CD8-positive, alpha-beta T cell (primary cell): ENCODE measurements at places on chromosomes 4 and X.

- DNase-seq: no peak
These were observed 390.7 kb upstream of the ADGRL3 start for GRCh38 chr4:60809486-60809800.

DNA sequence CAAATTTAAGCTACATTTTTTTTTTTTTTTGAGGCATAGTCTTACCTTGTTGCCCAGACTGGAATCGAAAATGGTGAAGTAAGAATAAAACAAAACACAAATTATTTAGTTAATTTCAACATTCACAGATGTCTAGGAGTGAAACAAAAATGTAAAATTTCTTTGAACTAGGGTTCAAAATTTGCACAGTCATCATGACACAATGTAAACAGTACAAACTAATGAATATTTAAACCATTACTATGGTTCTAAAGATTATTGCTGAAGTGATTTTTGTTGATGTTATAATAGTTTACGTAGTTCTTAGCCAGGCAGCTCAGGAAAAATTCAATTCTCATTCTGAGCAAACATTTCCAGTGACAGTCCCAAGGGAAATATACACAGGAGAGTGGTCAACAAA, 633.1 kb downstream of the GRXCR1 start:
- DNase-seq: no peak

DNA sequence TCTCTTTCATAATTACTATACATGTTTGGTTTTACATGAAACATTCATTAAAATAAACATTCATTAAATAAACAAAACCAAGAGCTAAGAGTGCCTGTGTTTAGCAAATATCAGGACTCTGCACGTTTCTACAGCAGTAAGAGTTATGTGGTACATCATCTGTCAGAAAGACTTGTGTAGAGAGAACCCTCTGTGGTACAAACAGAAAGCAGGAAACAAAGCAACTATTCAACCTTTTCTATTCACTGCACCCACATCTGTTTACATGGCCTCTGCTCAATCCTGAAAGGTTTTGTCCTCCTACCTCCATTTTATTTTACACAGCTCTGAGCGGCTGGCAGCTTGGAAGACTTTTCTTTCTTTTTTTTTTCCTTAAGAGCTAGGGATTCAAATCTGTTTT, 90.7 kb upstream of the PCDH18 start:
- no peak for DNase-seq

DNA sequence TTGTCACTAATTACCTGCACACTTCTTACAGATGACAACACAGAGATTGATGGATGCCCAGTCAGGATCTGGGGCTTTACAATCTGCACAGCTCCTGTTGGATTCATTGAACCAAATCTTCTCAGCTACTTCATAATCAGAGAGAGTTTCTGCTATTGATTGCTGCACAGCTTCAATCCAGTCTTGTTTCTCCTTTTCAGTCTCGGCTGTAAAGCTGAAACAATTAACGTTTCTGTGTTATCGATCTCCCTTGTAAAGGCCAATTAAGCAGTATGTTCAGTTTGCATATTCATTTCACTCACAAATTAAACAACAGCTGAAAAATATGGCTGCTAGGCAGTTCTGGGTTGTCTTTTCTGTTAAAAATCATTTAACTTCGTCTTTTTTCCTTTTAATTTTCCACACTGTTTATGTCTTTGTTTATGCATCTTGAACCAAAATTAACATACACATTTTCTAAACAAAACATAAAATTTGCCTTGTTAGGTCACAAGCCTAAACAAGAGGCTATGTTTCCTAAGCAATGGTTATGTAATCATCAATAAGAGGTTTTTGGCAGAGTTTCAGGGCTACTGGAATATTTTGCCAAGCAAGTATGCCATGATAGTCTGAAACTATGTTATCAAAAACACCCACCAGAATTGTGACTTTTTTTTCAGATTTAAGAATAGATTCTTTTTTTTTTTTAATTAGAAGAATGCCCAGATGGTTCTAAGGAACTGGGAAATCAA, 79.2 kb downstream of the ARAP2 start:
- no peak for DNase-seq

DNA sequence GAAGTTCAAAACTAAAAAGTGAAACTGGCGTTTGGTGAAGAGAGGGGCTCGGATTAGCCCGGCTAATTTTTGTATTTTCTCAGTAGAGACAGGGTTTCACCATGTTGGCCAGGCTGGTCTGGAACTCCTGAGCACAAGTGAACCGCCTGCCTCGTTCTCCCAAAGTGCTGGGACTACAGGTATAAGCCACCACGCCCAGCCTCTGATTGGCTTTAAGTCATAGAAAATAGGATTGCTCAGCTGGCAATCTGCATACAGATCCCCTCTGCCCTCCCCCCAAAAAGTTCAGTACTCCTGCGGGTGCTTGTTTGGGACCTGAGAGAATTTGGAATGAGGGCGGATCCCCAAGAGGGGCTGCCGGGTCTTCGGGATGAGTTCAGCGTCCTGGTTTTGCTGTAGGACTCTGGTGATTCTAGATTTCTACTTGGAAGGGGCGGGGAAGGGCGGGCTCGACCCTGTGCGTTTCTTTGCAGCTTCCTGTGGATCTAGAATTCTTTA, 537 bp upstream of the PRKX start:
- no peak for DNase-seq

- no peak for DNase-seq
These were observed 121.6 kb downstream of the ATXN3L start for GRCh38 chrX:13198056-13198761.

DNA sequence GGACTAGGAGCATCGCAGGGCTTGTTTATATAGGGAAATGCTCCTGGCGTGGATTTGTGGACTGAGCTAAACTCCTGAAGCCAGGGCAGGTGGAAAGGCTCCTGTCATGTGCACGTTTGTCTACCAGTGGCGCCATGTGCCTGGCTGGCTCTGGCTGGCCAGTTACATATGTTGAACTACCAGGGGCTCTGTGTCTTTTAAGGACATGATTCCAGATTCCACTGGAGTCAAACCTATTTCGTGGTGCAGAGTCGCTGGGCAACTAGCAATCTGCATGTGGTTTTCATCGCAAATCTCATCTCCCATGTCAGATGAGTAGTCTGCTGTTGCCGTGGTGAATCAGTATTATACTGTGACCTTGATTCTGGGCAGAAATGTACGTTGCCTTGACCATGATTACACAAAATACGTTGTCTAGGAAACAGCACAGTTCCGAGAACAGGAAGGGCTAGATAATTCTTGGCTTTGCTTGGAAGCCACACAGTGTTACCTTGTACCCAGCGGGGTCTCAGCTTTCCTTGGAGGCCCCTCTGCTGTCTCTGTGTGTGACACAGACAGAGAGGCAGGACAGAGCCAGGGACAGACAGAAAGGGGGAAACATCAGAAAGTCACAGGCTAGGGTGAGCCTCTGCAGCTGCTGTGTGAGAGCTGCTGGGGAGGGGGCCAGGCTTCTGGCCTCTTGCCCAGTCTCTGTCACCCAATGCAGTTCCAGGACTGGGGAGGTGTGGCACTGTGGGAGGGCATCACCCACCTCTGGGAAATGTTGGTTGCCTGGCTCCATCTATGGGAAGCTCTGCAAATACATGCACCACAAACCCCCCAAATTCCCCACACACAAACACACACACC, 19.2 kb downstream of the PNMA6E start:
- no peak for DNase-seq

DNA sequence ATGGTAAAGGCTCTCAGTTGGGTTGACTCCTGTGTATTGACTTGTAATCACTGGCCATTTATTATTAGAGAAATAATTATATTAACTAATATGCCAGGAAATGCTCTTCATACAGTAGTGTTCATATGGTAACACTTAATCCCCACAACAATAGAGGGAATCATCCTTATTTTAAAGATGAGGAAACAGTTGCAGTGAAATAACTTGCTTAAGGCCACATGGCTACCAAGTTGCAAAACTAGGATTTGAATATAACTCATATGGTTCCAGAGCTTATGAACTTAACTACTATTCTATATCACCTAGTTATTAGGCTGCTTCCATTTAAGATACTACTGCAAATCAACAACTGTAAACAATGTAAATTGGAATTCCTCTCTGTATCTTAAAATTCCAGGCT, 143.5 kb upstream of the HPGD start:
- DNase-seq: no peak

GRCh38 chr4:142035566-142035965, 399.2 kb downstream of the IL15 start:
- DNase-seq: no peak

DNA sequence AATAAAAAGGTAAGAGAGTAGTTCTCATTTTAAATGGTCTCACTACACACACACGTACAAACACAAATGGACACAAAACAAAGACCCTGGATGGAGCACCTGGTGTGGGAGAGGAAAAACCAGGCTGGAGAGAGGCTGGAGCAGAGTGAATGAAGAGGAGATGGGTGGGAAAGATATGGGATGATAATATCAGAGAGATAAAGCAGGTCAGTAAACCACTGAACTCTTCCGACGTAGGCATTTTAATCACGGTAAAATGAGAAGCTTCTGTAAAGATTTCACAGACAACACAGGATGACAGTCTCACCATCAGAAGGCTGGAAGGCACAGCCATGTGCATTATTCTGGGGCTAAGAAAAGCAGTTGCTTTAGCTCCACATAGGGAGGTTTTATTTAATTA, 532.8 kb downstream of the KCNIP4 start:
- no peak for DNase-seq
